ENCODE measurements at places on chromosomes 6 and 20.

DNA sequence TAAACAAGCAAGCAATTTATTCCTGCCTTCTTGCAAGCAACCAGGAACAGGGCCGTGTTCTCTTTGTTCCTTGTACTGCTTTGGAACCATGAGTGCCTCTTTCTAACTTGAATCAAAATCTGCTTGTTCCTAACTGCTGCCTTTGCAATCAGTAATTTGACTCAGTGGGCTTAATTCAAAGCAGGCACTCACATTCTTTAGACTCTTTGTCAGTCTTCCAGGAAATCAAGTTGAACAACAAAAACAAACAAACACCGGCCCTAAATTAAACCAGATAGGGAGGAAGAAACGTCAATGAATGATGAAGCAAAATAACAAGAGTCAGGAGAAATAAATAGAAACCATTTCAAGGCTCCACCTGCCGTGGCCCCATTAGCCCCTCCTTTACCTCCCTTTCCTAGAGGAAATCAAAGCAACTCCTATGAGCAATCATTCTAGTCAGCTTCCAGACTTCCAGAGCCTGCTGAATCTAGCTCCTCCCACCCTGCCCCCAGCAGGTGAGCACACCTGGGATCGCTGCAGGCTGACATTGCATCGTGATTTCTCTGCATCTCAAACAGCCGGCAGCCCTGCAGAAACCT, 582.2 kb upstream of the FLRT3 start:
- no peak for DNase-seq

DNA sequence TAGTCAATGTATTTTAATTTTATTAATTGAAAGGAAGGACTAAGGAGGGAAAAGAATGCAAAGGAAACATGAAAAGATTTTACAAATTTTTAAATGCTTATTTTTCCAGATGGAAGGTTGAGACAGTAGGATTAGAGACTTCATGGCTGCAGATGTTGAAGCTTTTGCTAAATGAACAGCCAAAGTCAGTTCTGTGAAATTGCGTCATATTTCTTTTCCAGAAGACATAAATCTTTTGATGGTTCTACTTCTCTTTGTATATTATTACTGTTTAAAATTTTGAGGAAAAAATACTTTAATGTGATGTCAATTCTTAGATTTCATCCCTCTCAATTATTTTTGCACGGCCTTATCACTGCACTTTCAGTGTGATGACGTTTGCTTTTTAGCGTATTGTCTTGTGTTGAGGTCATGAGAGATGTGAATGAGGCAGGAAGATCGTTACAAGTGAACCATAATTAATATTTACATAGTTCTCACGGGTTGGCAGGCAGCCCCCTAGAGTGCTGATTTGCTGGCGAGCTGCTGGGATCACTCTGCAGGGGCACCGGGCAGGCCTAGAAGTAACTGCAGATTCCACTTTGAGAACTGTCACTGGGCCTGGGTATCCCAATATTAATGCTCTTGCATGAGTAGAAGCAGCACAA, 158.1 kb downstream of the TBXT start:
- DNase-seq: no peak

DNA sequence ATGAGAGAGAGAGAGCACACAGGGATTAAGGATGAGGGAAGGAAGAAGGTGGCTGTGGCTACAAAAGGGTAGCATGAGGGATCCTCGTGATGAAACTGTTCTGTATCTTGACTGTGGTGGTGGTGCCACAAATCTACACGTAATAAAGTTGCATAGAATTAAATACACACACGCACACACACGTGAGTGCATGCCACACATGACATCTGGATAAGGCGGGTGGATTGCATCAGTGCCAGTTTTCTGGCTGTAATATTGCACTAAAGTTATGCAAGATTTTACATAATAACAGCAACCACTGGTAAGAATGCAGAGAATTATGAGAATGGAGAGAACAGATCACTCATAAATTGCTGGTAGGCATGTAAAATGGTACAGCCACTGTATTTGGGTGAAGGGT, 16.9 kb upstream of the STK35 start:
- DNase-seq: no peak

DNA sequence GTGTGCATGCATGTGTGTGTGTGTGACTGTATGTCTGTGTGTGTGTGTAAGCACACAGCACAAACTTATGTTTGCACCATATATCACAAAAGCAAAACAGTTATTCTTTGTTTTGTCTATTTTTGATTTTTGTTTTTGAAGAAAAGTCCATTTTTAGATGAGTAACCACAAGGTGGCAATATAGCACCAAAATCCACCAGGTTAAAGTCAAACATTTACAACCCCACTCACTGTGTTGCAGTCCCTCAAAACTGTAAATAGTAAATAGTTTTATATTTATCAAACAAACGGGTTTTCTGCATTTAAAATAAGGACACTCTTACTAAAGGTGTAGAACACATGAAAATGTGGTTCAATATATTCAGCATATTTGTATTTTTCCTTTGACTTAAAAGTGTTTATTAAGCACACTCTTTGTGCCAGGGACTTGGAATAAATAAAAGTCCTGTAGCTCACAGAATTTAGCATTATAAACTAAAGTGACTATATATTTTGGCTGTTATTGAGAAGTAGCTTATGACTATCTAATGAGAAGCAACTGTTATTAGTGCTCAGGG, 118.5 kb downstream of the GFRAL start:
- no peak for DNase-seq

DNA sequence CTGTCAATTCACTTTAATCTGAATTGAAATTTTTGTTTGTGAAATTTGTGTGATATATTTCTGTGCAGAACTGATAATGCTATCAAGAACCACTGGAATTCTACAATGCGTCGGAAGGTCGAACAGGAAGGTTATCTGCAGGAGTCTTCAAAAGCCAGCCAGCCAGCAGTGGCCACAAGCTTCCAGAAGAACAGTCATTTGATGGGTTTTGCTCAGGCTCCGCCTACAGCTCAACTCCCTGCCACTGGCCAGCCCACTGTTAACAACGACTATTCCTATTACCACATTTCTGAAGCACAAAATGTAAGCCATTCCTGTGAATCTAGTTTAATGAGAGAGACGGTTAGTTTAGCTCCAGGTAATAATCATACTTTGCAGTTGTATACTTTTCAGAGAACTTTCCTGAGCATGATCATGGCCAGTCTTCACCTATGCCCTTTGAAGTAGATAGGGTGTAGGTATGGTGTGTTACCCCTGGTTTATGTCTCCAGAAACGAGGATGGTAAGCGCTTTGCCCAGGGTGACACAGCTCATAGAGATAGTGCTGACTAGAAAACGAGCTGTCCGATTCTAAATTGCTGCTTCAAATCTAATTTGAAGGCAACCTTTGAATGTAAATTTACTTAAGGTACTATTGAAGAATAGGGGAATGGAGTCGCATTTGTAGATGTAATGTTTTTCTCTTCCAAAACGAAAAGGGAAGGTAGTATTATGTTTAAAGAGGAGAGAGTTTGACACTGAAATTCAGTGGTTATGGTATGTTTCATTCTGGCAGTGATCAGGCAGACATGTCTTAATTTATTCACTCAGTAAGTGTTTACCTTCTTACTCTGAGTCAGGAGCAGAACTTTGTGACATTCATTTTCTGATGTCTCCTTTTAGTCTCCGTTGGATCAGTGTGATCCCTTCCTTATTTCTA, 11.4 kb downstream of the MYB start:
- no peak for DNase-seq

GRCh38 chr6:144862769-144863168, 577.6 kb downstream of the UTRN start:
- DNase-seq: no peak

DNA sequence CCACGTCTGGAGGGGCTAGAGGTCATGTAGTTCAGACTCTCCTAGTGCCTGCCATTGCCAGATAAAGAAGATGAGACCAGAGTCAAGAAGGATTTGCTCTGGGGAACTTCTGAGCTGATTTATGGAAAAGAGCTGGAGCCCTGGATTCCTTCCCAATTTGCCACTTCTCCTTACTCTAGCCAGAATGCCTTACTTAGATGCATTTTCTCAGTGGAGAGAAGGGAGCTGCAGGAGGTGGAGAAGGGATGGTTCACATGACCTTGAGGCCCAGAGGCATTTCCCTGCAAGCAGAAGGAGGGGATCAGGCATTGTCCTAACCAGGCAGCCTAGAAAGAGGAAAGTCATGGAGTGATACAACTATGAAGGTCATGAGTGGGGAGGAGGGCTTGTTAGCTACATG, 122.2 kb downstream of the UNC5CL start:
- DNase-seq: no peak

DNA sequence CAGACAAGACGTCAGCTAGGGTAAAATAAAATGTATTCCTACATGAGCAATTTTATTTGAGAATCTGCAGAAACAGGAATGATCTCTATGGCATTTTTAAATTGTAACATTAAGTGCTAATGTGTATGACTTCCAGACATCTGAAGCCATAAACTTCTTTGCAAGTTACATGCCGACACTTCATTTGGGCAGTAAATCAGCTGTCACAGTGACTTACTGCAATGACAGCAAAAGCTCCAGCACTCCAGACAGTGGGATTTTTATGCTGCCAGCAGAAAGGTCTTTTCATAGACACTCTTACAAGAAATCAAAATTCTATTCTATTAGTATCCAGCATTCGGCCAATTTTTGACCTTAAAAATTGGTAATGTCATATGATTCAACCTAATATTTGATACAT, 156.3 kb upstream of the SNX9 start:
- DNase-seq: no peak

- no peak for DNase-seq
Observed at GRCh38 chr6:97312241-97312640, 29.2 kb upstream of the MMS22L start.

GRCh38 chr20:21693322-21693721, 12.1 kb upstream of the PAX1 start:
- DNase-seq: no peak

GRCh38 chr6:20572288-20572687, 38.0 kb downstream of the CDKAL1 start:
- DNase-seq: no peak

DNA sequence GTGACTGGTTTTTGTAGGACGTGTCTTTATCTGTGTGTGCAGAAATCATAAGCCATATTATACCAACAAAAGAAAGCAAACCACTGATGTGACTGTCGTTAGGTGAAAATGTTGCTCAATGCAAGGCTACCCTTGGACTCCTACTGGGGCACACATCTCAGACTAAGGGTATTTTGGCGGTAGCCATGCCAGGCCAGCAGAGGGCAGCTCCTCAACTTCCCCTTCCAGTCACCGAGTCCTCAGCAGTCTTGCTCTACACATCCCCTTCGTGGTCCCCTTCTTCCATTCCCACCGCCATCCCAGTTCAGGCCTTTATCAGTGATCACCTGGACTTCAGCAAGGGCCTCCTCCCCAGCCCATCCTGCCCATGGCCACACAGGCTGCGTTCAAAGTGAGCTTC, 113.7 kb upstream of the GGTLC1 start:
- DNase-seq: peak; percentile 33

- DNase-seq: no peak
Observed at GRCh38 chr6:112899541-112899940, 552.4 kb downstream of the RFPL4B start.

GRCh38 chr6:93728150-93728549, 308.8 kb upstream of the EPHA7 start:
- no peak for DNase-seq

- DNase-seq: no peak
Observed at GRCh38 chr6:155325700-155326516, 11.6 kb upstream of the TFB1M start.

DNA sequence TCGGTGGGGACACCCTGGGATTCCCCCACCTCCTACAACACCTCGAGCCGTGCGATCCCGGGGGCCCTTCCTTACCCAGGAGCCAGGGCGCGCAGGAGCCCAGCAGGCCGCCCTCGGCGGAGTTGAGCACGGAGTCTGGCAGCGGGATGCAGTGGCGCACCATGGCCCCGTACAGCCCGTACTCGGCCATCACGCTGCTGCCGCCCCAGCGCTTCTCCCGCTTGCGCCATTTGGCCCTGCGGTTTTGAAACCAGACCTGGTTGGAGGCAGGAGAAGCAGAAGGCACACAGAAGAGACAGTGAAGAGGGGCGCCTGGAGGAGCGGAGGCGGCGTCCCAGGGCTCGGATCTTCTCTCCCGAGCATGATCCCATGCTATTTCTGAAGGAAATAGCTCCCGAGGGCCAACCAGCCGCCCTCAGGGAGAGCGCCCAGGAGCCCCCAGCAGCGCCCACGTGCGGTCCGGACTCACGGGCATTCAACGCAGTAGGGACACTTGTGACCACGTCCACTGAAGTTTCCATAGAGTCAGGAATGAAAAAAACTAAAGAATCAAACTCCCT, 4.3 kb downstream of the VSX1 start:
- no peak for DNase-seq

DNA sequence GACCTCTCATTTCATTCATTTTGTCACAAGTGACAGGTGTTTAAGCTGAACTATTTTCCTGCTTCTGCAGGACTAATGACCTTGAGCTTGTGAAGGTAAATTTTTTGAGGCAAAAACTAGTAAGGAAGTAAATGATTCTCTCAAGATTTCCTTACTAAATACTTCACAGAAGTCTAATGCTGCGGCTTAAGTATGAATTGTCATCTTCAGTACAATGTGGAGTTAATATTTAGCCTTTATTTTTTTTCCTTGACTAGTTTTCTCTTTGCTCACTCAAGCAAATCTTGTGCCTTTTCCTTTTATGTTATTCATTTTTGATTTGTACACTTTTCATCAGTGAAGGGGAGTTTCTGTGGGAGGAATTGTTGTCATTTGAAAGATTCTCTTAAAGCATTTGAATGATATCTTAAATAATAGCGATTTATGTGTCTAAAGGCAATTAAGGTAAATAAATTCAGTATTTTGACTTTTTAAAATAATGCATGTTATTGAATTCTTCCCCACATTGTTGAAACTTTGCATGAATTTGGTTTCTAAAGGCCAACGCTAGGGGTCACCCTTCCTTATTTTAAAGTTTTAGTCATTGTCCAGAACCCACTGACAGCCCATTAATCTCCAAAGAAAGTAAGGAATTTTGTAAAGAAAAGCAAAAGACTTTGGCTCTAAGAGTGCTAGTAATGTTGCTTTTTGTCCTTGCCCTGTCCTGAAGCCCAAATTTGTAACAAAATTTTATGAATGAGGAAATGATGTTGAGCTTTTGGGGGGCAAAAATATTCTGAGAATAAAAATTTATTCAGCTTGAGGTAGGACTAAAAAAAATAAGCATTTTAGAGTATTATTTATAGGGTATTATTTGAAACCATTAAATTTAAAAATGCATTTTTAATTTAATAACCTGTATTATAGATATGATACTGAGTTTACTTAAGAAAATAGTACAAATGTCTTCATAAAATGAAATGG, 157.4 kb upstream of the LAMA2 start:
- DNase-seq: no peak

DNA sequence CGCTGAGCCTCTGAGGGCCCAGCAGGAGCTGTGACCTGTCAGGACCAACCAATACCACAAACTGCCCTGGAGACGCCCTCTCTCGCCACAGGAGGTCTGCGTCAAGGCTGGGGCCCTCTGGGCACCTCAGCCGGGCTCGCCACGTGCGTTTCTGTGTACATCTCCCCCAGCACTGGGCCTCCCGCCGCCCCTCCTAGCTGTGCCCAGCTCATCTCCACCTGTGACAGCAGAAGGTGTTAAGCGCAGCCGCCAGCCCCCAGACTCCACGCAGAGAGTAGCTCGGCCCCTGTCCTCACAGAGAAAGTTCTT, 91.4 kb downstream of the TAF4 start:
- DNase-seq: no peak

GRCh38 chr6:23415819-23416427, 710.1 kb upstream of the NRSN1 start:
- DNase-seq: no peak
